ENCODE measurements at places on chromosomes 13 and 19. TPM values are rescaled to one million over a fixed set of nuclear protein-coding genes. Genes with fewer than 3 reads are reported as not detected.

GRCh38 chr13:44726778-44727177, 150.6 kb upstream of the TSC22D1 start:
- DNase-seq: no peak

DNA sequence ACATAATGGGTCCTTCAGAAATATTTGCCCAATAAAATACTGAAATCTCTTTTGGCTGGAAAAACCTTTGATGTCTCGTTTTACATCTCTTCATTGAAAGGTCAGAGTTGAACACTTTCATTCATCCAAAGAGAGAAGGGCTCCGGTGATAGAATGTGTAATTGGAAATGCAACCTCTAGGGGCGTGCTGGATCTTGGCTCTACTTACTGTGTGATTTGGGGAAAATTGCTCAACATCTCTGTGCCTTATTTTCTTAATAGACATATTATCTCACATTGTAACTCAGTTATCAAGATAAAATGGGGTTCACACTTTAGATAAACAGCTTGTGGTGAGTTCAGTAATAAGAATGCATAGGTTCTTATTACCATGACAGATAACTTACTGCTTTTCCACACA, 1444.1 kb downstream of the SLITRK5 start:
- DNase-seq: no peak

F2RL3 gene
- 0.96 TPM for polyA plus RNA-seq

DNA sequence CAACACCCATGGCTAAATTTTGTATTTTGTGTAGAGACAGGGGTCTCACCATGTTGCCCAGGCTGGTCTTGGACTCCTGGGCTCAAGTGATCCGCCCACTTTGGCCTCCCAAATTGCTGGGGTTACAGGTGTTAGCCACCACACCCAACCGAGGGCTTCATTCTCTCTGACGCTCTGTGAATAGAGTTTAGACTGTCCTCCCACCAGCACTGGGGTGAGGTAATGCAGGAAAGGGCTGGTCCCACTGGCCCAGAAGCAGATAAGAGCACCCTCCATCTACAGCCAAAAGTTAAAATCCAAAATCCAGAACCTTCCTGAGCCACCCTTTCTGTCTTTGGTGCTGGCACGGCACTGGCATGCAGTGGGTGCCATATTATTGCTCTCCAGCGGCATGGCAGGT, 31.8 kb upstream of the HOMER3 start:
- DNase-seq: no peak

GRCh38 chr19:43643326-43643725, 3.7 kb upstream of the CADM4 start:
- DNase-seq: no peak

DNA sequence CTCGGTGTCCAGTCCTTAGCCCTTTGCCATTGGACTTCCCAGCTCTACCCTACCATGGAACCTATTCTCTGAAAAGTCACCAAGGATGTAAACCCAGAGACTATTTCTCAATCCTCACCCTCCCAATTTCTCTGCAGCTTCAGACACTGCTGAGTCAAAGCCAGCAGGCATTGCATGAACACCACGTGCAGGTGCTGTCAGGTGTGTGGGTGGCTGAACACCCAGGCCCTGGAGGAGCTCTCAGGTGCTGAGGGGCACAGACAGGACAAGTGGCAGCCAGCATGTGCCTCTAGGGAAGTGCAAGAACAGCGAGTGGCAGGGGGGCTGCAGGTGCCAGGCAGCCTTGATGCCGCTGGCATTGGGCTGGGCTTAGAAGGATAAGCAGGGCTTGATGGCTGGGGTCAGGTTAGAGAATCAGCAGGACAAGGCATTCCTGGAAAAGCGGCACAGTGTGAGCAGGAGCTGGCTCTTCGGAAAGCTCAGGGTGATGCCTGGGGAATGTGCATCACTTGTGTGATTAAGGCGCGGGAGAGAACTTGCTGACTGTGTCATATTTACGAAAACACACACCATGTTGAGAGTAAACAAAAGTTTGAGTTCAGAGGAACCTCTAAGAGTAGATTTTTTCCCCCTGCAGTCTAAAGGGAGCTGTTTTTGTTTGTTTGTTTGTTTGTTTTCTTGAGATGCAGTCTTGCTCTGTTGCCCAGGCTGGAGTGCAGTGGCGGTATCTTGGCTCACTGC, 83.8 kb downstream of the LNX2 start:
- no peak for DNase-seq

DNA sequence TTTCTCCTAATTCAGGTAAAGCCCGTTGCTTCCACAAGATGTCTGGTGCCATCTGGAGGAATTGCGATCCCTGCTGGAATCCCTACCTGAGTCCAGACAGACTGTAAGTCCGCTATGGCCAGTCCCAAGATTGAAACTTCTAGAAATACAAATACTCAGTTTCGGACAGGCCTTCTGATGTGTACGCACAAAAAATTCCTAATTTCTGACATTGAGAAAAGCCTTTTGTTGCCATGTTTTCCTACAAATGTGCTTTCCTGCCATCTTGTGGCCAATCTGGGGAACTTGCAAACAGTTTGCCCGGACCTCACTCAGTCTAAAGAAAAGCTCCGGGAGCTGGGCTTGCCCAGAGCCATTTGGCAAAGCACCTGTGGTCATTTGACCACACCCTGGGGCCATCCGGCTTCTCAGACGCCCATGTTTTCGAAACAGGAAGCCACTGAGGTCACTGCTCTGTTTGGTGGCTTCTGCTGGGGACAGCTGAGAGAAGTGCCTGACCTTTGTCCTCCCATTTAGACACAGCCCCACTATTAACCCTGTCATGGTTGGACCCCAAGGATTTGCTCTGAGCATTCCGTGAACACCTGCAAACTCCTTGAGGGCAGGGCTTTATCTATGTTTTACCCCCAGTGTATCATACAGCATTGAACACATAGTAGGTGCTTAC, 79.4 kb downstream of the SLC15A1 start:
- no peak for DNase-seq

IGSF23 gene
- 1.5 TPM for polyA plus RNA-seq
